ENCODE measurements at places on chromosomes 2 and 18.
A peak's percentile ranks its signal among the peaks of the same experiment; 100 is the strongest.

DNA sequence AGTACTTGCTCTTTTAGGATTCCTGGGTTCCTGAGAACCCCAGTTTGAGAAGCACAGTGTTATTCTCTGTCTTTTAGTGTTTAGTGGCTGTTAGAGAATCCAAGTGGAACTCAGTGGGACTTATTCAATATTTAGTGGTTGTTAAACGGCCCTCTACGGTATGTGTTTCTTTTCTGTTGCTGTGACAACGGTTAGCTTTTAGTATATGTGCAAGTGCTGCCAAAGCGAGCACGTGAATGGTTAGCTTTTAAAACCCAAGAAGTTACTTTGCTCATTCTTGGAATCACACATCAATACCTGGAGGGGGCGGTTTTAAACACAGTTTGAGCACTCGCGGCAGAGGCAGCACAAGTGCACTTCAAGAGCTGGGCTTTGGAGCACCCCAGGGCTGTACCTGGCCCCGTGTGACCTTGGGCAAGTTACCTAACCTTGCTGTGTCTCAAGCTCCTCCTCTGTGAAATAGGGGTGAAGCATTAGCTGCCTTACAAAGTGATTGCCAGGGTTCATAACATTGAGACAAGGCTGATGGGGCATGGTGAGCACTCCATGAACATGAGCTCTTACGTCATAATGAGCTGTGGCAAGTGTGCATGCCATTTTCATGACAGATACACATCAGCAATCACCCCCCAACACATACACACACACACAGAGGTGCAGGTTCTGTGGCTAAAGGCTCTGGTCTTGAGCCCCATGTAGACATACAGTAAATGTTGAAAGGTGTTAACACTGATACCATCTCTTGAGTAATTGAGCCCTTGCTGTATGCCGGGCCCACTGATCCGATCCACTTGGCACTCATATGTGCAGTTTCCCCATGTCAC is 234.1 kb downstream of the ALPK2 start:
- DNase-seq = no peak

GRCh38 chr18:27606741-27607140 is 421.6 kb upstream of the CHST9 start:
- DNase-seq = no peak

DNA sequence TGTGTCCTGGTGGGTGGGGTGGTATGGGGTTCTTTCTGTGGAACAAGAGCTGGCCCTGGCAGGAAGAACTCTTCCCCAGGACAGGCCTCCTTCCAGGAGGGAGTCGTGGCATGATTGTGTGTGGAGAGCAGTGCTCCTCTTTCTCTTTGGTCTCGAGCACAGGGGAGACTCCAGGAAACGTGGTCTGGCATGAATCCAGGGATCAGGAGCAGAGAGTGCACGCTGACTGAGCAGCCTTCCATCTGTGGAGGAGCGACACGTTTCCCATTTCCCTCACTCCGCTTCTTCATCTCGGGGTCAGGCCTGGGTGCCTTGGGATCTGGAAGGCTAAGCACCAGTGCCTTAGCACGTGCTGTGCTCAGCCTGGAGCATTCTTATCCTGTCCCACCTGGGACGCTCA is 132.0 kb upstream of the HDAC4 start:
- DNase-seq = no peak

DNA sequence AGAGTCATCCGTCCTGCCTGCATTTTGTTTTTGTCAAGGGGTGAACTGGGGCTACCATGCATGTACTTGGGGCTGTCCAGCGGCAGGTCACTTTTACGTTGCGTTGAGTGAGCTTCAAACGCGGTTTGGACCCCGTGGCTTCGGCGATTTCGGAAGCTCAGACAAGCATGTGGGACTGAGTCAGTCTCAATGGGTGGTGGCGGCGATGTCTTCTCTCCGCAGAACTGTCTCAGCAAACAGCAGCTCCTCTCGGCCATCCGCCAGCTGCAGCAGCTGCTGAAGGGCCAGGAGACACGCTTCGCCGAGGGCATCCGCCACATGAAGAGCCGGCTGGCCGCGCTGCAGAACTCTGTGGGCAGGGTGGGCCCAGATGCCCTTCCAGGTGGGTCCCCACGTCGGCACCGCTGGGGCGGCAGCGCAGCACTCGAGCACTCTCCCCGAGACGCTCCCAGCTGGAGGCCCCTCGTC is 21.3 kb downstream of the FBLN7 start:
- no peak for DNase-seq

GRCh38 chr18:55252901-55253300 is 293.6 kb upstream of the CCDC68 start:
- DNase-seq = no peak

- DNase-seq = no peak
Measured at GRCh38 chr2:98935777-98936352, at the start of gene CRACDL. Gene CRACDL (minus strand): TSS chr2:98936225. CDS start chr2:98846800, 89,425 bp downstream.

DNA sequence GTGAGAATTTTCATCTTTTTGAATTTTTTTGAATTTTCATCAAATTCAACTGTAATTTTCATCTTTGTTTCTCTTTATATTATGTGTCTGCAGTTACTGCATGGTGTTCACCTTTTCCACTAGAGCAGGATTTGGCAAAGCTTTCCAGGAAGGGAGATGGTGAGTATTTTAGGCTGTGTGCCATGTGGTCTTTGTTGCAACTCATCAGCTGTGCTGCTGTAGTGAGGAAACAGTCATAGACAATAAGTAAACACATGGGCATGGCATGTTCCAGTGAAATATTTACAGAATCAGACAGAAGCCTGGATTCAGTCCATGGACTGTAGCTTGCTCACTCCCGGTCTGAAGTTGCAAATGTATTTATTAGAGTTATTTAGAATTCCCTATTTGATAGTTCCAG is 120.4 kb downstream of the DCDC2C start:
- DNase-seq = no peak

DNA sequence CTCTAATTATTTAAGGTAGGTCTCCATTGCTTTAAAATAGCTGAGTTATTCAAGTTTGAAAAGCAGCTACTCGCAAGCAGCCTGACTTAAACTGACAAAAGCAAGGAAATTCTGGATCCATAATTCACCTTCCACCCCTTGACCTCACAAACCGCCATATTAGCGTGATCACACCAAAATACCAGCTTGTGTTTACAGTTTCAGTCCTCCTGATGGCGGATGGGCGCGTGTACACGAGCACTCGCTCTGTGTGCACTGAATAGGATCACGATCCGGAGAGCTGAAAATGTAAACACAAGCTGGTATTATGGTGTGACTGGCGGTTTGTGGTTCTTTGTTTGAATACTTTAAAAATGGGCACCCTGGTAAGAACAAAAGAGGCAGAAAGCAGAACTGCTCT is 42.4 kb upstream of the PSMD14 start:
- no peak for DNase-seq

GRCh38 chr18:28995319-28995718 is 818.4 kb upstream of the CDH2 start:
- no peak for DNase-seq

GRCh38 chr18:57727952-57728807 is 74.9 kb downstream of the ATP8B1 start:
- no peak for DNase-seq

DNA sequence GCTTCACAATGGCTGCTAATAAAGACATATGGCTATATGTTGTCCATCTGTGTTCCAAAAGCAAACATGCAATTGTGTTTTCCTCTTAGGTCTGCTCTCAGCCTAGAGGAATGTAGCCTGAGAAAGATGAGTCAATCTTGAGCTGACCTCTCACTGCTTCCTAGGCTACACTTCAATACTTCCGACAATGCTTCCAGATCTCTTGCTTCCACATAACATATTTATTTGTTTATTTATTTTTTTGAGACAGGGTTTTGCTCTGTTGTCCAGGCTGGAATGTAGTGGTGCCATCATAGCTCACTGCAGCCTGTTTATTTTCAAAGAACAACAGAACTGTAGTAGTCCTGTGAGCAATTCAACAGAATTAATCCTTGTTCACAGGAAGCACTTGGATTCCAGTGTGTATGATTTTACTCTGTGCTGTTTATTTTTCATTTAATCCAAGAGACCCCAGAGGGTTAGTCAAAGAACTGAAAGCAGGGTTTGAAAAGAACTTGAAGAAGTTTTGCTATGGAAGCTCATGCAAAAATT is 437.9 kb downstream of the TXNL1 start:
- DNase-seq = no peak

- no peak for DNase-seq
Measured at GRCh38 chr2:47141520-47141919, 13.6 kb downstream of the STPG4 start.

DNA sequence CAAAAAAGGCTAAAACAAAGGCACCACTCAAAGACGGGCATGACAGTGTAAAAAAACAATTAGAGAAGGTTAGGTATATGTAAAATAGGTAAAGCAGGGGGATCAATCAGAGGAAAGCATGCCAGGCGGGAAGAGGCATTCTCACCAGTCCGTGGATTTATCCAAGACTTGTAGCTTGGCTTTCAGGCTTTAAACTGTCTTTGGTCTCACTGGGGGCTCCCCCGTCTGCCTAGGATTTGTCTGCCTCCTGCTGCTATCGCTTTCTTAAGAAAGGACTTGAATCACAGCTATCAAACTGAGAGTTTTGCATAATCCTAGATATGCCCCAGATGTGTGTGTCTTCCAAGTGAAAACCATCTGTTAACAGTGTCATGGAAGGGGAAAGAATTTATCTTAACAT is 11.1 kb upstream of the GORASP2 start:
- DNase-seq = no peak

DNA sequence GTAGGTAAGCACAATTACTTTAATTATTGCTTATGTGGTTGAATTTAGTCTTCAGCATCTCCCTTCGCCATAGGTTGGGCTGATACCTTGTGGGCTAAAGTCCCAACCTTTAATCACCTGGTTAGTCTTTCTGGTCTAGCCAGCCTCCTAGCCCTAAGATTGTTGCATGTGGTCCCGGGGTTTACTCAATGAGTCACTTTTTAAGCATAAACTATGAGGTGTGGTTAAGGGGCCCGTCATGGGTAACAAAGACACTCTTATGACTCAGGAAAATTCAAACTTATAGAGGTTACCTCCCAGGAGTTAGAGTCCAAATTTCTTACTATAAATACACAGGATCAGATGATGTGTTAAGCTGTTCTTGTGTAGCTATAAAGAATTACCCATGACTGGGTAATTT is 841.6 kb downstream of the TRIB2 start:
- no peak for DNase-seq

DNA sequence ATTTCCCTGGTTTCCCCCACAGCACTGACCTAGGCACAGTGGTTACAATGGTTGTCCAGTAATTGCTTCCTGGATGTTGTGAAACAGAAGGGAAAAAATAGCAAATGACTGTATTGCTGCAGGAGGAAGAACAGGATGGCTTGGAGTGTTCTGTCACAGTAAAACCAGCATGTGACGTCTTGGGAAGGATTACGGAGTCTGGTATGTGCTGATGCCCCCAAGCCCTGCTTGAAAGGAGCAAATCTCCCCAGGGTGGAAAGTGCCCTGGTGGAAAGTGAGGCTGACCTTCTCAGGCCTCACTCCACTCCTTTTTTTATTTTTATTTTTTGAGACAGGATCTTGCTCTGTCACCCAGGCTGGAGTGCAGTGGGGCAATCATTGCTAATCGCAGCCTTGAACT is 7.8 kb downstream of the RAB11FIP5 start:
- DNase-seq = no peak

DNA sequence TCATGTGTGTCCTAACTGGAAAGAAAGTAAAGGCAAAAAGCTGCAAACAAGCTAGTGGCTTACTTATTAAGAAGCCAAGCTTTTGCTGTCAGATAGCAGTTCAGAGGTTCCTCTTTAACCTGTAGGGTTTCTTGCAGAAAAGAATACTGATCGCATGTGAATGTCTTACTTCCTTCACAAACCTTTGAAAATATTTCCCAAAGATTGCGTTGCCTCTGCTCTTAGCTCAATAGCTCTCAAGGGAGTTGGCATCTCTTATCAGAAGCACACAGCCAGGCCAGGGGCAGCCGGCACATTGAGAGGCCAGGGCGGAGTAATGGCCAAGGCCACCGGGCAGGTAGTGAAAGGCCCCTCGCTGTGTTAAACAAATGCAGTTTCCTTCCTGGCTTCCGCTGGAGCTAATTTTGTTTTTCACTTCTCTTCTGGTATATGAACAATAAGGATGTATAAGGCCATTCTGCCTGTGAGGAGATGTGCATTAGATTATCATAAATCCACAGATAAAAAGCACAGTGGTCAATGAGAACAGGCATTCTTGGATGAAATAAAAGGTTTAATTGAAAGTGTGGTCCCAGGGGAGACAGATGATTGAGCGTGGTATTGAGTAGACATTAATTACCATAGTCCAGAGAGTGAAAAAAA is 542.4 kb upstream of the NRP2 start:
- DNase-seq = no peak

GRCh38 chr18:35696307-35696706 is 114.8 kb downstream of the GALNT1 start:
- DNase-seq = no peak

DNA sequence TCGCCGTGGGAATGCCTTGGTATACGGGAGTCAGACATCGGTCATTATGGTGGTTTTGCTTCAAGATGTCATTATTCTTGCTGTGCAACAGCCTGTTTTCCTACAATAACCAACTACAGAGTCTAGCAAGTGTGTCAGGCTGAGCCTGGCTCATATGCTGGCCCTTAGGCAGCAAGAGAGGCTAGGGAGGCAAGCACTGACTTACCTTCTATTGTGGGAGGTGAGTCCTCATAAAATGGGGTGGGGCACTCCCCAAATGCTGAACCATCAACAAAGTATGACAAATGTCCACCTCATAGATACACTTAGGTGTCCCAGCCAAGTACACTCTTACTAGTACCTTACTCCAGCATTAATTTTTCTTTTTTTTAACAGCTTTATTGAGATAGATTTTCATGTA is 77.0 kb upstream of the ATL2 start:
- no peak for DNase-seq

DNA sequence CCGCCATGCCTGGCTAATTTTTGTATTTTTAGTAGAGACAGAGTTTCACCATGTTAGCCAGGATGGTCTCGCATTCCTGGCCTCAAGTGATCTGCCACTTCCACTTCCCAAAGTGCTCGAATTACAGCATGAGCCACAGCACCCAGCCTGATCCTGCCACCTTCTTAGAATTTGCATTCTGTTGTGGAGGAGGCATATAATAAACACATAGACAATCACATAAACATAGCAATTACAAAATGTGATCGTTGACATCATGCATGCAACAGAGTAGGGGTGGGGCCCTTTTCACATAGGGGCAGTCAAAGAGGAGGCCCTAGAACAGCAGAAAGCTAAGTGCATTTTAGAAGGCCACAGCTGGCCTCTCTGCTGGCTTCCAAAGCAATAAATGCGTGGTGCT is 39.9 kb upstream of the TSPYL6 start:
- no peak for DNase-seq

GRCh38 chr2:153575171-153575853 is 96.8 kb upstream of the RPRM start:
- no peak for DNase-seq

GRCh38 chr18:53380063-53380639 is 844.3 kb downstream of the MBD2 start:
- DNase-seq = no peak

DNA sequence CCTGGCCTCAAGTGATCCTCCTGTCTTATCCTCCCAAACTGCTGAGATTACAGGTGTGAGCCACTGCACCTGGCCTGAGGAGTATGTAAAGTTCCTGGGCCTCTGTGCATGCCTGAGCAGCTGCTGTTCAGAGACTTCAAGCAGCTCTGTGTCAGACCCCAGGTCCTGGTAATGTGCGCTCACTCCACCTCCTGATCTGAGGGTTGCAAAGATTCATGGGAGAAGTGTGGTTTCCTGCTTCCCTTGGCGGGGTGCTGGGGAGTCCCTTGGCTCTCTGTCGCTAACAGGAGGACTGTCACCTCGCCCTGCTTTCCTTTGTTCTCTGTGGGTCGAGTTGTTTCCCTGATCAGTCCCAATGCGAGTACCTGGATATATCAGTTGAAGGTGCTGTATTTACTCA is 8.6 kb upstream of the IL36A start:
- peak; percentile 38 for DNase-seq

GRCh38 chr2:128262315-128263253 is 56.1 kb downstream of the HS6ST1 start:
- DNase-seq = no peak

Data from stimulated activated CD8-positive, alpha-beta memory T cell treated with anti-CD3 and anti-CD28 coated beads, Interleukin-2, amount 100 ng/mL, for 1 hour (primary cell).